ENCODE measurements at places on chromosomes 16 and 17. TPM values are rescaled to one million over a fixed set of nuclear protein-coding genes. Genes with fewer than 3 reads are reported as not detected.

GRCh38 chr17:47239967-47240651 lies 13.5 kb upstream of the ITGB3 start:
- H3K27me3 ChIP-seq, result no peaks in the 10 kb centered on the region
- peaks cover 14% of the 10 kb centered on the region for H3K4me1 ChIP-seq
- H3K27ac ChIP-seq, result peak overlapping the region; percentile 75
- H3K4me3 ChIP-seq, result no peak overlapping the region
- peaks cover 31% of the 10 kb centered on the region for H3K36me3 ChIP-seq

GRCh38 chr16:12526515-12526914 lies 277.2 kb downstream of the CPPED1 start:
- DNase-seq, result no peak
- H3K4me1 ChIP-seq, result no peaks in the 10 kb centered on the region

- H3K36me3 ChIP-seq, result no peaks in the 10 kb centered on the region
- no peak overlapping the region for H3K4me3 ChIP-seq
- H3K27ac ChIP-seq, result no peak overlapping the region
- no peak for DNase-seq
- no peaks in the 10 kb centered on the region for H3K4me1 ChIP-seq
- H3K27me3 ChIP-seq, result no peaks in the 10 kb centered on the region
Observed at GRCh38 chr16:29024278-29024677, 39.4 kb downstream of the LAT start.

DNA sequence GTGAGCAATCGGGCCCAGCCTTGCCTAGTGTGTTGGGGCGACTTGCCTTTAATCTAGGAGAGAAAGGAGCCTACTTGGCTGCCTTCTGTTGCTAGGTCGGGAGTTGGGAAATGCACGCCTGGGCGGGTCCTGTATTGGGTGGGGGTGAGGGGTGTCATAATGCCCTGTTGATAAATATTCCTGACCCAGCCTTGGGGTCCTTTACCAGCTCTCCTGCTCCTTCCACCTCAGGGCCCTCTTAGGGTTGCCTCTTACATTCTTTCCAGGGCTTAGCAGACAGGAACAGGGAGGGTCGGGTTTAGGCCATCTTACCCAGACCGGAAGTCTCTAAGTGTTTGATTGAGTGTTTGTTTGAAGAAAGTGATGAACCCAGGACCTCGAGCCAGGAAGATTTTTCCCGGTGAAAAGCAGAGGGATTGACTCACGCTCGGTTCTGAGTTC lies 112.9 kb downstream of the SEC14L1 start:
- DNase-seq, result peak; percentile 20
- no peak overlapping the region for H3K4me3 ChIP-seq
- H3K36me3 ChIP-seq, result no peaks in the 10 kb centered on the region
- H3K4me1 ChIP-seq, result peaks cover 10% of the 10 kb centered on the region

- no peaks in the 10 kb centered on the region for H3K27me3 ChIP-seq
- H3K27ac ChIP-seq, result no peak overlapping the region
- no peaks in the 10 kb centered on the region for H3K4me1 ChIP-seq
- no peaks in the 10 kb centered on the region for H3K36me3 ChIP-seq
Observed at GRCh38 chr17:43140396-43141332, 15.5 kb upstream of the BRCA1 start.

DNA sequence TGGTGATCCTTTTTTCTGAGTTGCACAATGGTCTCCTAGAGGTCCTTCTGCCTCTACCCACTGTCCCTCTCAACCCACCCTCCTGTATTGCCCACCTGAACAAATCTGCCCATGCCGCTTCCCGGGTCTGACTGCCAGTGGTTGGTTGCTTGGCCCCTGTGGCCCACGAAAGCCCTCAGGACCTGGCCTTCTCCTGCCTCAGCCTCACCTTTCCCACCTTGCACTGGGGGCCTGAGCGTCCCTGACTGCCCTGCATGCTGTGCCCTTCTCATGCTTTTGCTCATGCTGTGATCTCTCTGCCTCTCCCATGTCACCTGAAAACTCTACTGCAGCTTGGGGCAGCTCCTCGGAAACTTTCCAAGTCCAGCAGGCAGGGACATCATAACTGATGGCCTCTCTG lies 13.8 kb upstream of the KDM6B start:
- peaks cover 11% of the 10 kb centered on the region for H3K4me1 ChIP-seq
- H3K27me3 ChIP-seq, result no peaks in the 10 kb centered on the region
- no peak overlapping the region for H3K4me3 ChIP-seq
- H3K36me3 ChIP-seq, result no peaks in the 10 kb centered on the region
- H3K27ac ChIP-seq, result no peak overlapping the region
- no peak for DNase-seq

- H3K27ac ChIP-seq, result no peak overlapping the region
- H3K27me3 ChIP-seq, result no peaks in the 10 kb centered on the region
- H3K4me3 ChIP-seq, result no peak overlapping the region
- H3K4me1 ChIP-seq, result no peaks in the 10 kb centered on the region
- peaks cover 9% of the 10 kb centered on the region for H3K36me3 ChIP-seq
- DNase-seq, result peak; percentile 47
Observed at GRCh38 chr16:22318690-22319358, 21.6 kb downstream of the POLR3E start.

DNA sequence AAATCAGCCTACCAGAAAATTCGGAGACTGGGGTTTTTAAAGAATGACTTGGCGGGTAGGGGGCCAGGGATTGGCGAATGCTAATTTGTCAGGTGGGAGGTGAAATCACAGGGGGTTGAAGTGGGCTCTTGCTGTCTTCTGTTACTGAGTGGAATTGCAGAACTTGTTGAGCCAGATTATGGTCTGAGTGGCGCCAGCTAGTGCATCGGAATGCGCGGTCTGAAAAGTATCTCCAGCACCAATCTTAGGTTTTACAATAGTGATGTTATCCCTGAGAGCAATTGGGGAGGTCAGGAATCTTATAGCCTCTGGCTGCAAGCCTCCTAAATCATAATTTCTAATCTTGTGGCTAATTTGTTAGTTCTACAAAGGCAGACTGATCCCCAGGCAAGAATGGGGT lies 762 bp upstream of the RBL2 start:
- no peak for DNase-seq
- H3K27me3 ChIP-seq, result no peaks in the 10 kb centered on the region
- no peak overlapping the region for H3K27ac ChIP-seq
- no peak overlapping the region for H3K4me3 ChIP-seq
- H3K4me1 ChIP-seq, result no peaks in the 10 kb centered on the region

- peak; percentile 52 for DNase-seq
- peaks cover 13% of the 10 kb centered on the region for H3K36me3 ChIP-seq
- H3K4me1 ChIP-seq, result peaks cover 7% of the 10 kb centered on the region
- H3K4me3 ChIP-seq, result peak within 1 kb of the TSS; percentile 80
- H3K27ac ChIP-seq, result no peak within 1 kb of the TSS
- H3K27me3 ChIP-seq, result no peaks in the 10 kb centered on the region
Observed at GRCh38 chr17:41835800-41836549, at the start of gene NT5C3B. NT5C3B (minus strand) TSS chr17:41836232; CDS start chr17:41836193, 39 bp downstream.

DNA sequence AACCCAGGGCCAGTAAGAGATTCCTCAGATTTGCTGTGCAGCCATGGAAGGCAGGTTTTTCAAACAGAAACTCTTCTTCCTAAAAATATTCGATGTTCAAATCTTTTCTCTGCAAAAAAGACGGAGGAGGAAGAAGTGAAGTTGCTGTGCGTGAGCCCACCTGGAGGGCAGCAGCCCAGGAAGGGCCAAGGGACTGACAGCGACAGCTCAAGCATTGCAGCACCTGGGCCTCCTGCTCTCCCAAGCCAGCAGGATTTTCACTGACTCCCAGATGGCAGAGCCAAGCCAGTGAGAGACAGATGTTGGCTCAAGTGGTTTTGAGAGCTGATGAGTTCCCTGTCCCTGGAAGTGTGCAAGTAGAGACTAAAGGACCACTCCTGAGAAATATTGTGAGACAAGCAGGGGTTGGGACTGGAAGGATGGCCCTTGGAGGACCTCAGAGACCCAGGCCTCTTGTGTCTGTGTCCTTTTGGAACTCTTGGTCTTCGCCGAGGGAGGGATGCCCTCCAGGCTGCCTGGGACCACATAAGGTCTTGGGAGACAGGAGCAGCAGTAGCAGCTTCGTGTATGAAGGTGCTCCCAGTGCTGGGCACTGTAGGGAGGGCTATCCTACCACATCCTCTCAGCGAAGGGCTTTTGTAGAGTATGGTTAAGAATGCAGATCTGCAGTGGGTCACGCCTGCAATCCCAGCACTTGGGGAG lies 29.3 kb upstream of the TNFRSF13B start:
- no peaks in the 10 kb centered on the region for H3K27me3 ChIP-seq
- H3K27ac ChIP-seq, result no peak overlapping the region
- H3K36me3 ChIP-seq, result no peaks in the 10 kb centered on the region
- no peak overlapping the region for H3K4me3 ChIP-seq
- no peak for DNase-seq

DNA sequence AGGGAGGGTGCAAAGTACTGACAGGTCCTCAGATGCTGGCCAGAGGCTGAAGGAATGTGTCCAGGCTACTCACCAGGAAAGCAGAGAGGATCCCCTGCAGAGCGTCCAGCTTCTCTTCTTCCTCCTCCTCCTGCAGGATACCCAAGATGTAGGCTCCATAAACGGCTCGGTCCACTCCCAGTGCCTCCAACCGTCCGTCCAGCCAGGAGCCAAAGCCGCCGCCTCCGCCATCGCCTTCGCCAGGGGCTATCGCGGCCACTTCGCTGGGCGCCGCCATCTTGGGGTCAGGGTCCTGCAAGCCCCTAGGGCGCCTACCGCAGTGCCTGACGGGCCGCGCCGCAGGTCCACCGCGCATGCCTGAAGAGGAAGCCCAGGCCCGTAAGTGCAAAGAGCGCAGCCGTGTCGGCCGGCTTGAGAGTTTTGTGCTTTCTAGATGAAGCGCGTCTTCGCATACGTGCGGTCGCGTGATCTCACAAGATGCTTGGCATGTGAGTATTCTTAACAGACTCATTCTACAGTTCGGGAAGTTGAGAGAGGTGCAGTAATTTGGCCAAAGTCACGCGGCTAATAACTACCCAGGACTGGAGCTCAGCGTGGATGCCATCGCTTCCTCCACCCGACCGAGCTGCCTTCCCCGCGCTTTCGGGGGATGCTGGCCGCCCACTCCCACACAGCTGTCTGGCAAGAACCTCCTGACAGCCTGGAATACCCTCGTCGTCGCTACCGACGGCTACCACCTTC lies at the start of gene CCDC43:
CCDC43 (minus strand) TSS at position 300 of the 741 bp plus-strand sequence; CDS start at position 277, 23 bp downstream.
- DNase-seq, result peak; percentile 94
- H3K4me3 ChIP-seq, result peak within 1 kb of the TSS; percentile 77
- H3K27me3 ChIP-seq, result no peaks in the 10 kb centered on the region
- H3K27ac ChIP-seq, result peak within 1 kb of the TSS; percentile 92
- H3K36me3 ChIP-seq, result no peaks in the 10 kb centered on the region

DNA sequence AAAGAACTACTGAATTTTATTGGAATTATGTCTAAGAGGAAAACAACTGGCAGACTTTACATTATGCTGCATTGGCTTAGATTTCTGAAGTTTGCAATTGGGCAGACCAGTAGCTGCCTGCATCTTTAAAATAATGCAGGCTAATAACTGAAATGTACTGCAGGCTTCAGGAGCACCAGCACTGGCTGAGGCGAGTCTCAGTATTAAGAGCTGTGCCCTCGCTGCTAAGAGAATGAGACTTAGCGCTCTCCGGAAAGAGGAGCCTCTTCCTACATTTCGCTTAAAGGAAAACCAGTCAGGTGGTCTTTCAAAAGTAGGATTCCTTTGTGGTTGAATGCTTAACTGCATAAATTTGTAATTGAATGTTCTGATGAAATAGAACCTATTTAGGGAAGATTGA lies 885 bp downstream of the CNTNAP4 start:
- H3K4me3 ChIP-seq, result no peak overlapping the region
- no peak for DNase-seq
- H3K36me3 ChIP-seq, result no peaks in the 10 kb centered on the region
- H3K27ac ChIP-seq, result no peak overlapping the region
- no peaks in the 10 kb centered on the region for H3K27me3 ChIP-seq

DNA sequence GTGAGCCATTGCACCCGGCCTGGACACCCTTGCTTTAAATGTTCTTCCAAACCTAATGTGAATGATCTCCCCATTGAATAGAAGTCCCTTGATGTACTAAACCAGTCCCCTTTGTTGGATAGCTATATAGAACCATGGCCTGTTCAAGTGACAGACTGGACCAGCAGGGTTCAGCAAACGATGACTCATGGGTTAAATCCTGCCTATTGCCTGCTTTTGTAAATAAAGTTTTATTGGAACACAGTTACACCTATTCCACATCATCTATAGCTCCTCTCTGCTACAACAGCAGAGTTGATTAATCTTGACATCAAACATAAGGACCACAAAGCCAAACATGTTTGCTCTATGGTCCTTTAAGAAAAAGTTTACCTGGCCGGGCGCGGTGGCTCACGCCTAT lies 56.1 kb downstream of the CRISPLD2 start:
- no peaks in the 10 kb centered on the region for H3K27me3 ChIP-seq
- no peaks in the 10 kb centered on the region for H3K36me3 ChIP-seq
- H3K4me1 ChIP-seq, result no peaks in the 10 kb centered on the region
- no peak overlapping the region for H3K27ac ChIP-seq

- no peak overlapping the region for H3K4me3 ChIP-seq
- peaks cover 67% of the 10 kb centered on the region for H3K4me1 ChIP-seq
- DNase-seq, result no peak
- H3K36me3 ChIP-seq, result no peaks in the 10 kb centered on the region
Observed at GRCh38 chr17:61382796-61383688, 16.6 kb upstream of the TBX2 start.

- no peaks in the 10 kb centered on the region for H3K27me3 ChIP-seq
- peaks cover 8% of the 10 kb centered on the region for H3K4me1 ChIP-seq
- no peak overlapping the region for H3K27ac ChIP-seq
- H3K4me3 ChIP-seq, result peak overlapping the region; percentile 61
- DNase-seq, result no peak
Observed at GRCh38 chr16:2979669-2980226, 498 bp downstream of the PKMYT1 start.

GRCh38 chr16:14502932-14503741 lies 126.9 kb downstream of the PARN start:
- DNase-seq, result peak; percentile 57
- H3K27ac ChIP-seq, result no peak overlapping the region
- H3K27me3 ChIP-seq, result no peaks in the 10 kb centered on the region
- H3K4me1 ChIP-seq, result peaks cover 14% of the 10 kb centered on the region

GRCh38 chr16:52069866-52070265 lies 477.1 kb downstream of the TOX3 start:
- no peaks in the 10 kb centered on the region for H3K27me3 ChIP-seq
- DNase-seq, result peak; percentile 32
- no peak overlapping the region for H3K27ac ChIP-seq
- no peak overlapping the region for H3K4me3 ChIP-seq

GRCh38 chr17:74164446-74165045 lies 38.9 kb upstream of the RPL38 start:
- no peaks in the 10 kb centered on the region for H3K36me3 ChIP-seq
- no peak overlapping the region for H3K27ac ChIP-seq
- DNase-seq, result no peak

CHST5 gene
- 0.66 TPM for total RNA-seq

B4GALNT2 gene
- not detected for total RNA-seq

TENT4B gene
- 10.6 TPM for total RNA-seq

MFAP4 gene
- total RNA-seq, result 14.1 TPM

KCNAB3 gene
- total RNA-seq, result 1.8 TPM

USP36 gene
- total RNA-seq, result 27.8 TPM

LAT gene
- 1.2 TPM for total RNA-seq

TTC19 gene
- total RNA-seq, result 115 TPM

FAM20A gene
- 15.9 TPM for total RNA-seq

CHST6 gene
- 3.8 TPM for total RNA-seq
